ENCODE measurements at places on chromosomes 12 and 14. TPM values are rescaled to one million over a fixed set of nuclear protein-coding genes. Genes with fewer than 3 reads are reported as not detected.

C12orf76 gene
- total RNA-seq = 8.3 TPM

C12orf75 gene
- total RNA-seq = 1.1 TPM

NTN4 gene
- total RNA-seq = 78.4 TPM

DNA sequence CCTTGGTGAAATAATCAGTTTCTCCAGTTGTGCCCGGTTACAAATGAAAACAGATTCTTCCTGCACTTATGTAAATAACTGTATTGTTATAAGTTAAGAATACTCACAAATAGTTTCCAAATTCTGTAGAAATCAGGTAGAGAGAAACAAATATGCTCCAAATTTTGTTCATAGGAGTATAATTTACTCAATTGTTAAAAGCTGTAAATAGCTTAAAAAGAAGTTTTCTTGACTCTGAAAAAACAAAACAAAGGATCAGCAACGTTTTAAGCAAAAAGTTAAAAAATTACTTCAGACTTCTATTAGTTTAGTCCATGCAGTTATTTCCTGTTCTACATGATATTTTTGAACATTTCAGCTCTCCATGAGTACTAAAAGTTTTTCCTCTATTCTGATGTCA is 30.0 kb upstream of the SLC38A4 start:
- DNase-seq = no peak

DNA sequence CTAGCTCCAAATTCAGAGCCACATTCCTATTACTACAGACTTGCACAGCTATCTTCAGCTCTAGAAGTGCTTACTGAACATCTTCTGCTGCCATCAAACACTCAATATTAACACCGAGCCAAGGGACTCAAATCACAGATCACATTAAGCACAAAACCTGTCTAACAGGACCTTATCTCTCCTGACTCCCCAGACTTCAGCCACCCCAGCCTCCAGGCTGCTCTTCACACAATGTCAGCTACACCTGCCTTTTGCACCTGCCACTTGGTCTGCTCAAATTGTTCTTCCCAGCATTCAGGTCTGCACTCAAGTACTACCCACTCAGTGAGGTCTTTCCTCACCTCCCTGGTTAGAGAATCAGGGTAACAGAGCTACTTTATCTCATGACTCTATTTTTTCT is 57.1 kb downstream of the GALC start:
- no peak for DNase-seq

DNA sequence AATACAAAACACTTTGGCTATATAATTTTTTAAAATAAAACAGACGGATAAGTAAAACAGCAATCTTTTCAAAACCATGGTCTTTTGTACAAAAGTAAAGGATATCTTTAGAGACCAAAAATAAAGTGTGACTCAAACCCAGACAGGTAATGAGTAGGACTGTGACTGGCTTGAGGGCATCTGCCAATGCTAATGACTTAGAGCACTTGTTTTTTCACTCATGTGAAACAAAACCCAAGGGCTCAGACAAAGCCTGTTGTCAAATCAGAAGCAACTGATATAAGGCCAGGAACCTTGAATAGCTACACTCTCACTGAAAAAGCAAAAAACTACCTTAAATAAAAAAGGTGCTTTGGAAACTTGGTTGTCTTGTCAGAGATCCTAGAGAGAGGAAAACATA is 357.4 kb downstream of the TMEM117 start:
- no peak for DNase-seq

DNA sequence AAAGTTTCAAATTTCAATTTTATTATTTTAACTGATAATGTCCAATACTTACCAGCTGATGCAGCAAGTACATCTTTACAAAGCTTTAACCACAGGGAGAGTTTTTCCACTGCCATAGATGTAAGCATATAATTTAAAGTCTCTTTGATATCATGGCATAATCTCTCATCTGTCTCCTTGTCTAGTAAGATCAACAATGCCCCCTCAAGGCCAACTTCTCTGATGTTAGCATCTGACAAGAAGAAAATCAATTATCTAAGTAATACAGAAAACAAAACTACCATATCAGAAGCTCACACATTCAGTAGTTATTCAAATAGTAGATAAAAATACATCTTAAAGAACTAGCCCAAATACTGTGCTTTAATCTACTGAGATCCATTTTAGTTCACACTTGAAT is 94.2 kb downstream of the HEATR5A start:
- DNase-seq = no peak

DNA sequence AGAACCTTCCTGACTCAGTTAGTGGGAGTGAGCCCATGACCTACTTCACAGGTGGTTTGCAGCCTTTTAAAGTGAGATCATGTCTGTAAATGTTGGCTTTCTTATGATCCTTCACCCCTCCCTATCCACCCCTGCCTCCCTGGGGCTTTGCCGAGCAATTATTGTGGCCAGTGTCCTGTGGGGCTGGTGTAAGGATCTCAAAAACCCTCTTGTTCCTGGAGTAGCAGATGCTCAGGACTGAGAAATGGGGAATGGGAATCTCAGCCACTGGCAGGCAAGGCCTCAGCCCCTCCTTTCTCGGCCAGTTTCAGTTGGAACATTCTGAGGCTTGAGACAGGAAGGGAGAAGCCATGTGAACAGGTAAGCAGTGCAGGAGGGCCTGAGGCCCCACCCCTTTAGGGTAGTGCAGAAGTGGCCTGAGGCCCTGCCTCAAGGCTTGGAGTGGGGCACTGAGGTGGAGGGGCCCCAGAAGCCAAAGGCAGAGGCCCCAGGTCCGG is 53.8 kb downstream of the PLEKHG3 start:
- DNase-seq = no peak

- no peak for DNase-seq
Measured at GRCh38 chr12:31106101-31106803, 32.6 kb downstream of the DDX11 start.
